LNCaP clone FGC (cell line): ENCODE measurements at places on chromosomes 3 and 15.

DNA sequence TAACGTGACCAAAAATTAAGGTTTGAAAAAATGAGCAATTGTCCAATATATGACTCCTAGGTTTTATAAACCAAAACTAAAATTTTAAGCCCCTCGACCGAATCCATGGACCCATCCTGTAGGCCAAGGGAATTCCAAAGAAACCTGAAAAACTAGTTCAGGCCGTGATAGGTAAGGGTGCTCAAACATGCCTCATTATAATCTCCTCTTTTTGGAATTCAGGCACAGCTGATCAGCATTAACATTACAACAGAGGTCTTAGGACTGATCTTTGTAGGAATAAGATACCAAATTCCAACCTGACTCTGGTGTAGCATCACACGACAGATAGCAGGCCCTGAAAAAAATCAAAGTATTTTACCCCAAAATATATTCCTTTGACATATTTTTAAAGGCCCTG lies 155.7 kb downstream of the NEK10 start:
- DNase-seq: no peak

GRCh38 chr3:183513046-183513706 lies 42.3 kb downstream of the KLHL6 start:
- DNase-seq: no peak

DNA sequence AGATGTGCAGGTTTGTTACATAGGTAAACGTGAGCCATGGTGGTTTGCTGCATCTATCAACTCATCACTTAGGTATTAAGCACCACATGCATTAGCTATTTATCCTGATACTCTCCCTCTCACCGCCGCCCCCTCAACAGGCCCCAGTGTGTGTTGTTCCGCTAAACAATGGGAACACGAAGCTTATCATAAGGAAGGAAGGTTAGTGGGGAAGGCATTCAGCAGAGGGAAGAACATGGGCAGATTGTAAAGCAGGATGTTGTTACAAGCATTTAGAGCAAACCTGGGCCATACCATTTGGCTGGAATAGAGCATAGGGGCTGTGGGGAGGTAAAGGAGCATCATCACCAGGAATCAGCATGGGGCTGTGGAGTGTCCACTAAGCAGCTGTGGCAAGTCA lies 111.8 kb downstream of the SSR3 start:
- DNase-seq: no peak

- DNase-seq: no peak
These were observed 170.3 kb downstream of the ZPLD1 start for GRCh38 chr3:102605153-102605552.

DNA sequence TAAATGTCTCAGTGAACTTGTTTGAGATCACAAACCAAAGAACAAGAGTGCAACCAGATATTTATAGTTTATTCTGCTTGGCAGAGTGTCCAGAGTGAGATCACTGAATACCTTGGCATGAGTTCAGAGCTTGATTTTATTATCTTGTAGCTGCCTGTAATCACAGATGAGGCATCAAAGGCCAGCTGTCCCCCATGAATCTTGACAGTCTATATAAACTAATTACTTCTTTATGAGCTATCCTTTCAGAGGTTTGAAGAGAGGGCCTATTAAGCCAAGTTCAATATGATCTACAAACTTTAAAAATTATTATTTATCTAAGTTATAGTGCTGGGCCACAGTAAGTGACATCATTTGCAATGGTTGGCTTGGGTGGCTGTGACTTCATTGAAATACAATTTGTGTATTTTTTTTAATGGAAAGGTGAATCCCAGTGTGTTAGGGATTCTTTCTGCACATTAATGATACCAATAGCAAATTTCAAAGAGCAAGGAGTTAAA lies 251.5 kb downstream of the CLSTN2 start:
- peak; percentile 96 for DNase-seq
